ENCODE measurements at places on chromosomes 4 and X. TPM values are rescaled to one million over a fixed set of nuclear protein-coding genes. Genes with fewer than 3 reads are reported as not detected.

DNA sequence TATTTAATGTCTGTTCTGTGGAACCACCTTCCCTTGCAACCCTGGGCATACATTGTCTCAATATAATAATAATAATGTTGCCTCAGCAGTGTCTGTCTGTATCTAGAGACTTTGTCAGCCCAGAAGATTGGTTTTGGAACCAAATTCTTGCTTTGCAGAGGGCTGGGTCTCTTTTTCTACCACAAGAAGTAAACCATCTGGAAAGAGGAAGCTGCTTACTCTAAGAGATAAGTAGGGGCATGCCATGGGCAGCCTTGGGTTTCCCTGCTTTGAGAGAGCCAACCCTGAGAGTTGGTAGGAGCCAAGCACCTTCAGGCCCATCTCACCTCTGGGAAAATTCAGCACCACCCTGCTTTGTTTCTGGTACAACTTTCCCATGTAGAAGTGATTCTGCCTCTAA is 27.0 kb downstream of the TMEM31 start:
- H3K4me1 ChIP-seq: no peaks in the 10 kb centered on the region
- H3K27me3 ChIP-seq: peaks cover 8% of the 10 kb centered on the region
- no peak for DNase-seq
- H3K27ac ChIP-seq: no peak overlapping the region
- H3K4me3 ChIP-seq: no peak overlapping the region

Gene TEX11
- not detected for total RNA-seq

Gene PCYT1B
- total RNA-seq: 0.07 TPM

DNA sequence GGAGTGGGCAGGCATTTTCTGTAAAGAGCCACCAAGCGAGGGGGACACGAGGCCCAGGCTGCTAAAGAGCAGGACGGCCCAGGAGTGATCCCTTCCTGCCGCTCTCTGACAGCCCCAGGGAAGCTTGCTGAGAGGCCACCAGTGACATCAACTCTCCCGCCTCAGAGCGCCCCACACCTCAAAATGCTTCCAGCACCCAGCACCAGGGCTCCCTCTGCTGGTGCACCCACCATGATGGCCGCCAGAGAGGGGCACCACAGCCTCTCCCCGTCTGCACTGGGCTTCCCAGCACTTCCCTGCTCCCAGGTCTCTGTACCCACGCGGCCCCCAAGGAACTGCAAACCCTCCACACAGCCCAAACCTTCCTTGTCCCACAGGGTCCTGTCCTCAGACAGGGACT is 40.4 kb downstream of the GAK start:
- H3K4me3 ChIP-seq: no peak overlapping the region
- H3K27ac ChIP-seq: peak overlapping the region; percentile 80
- DNase-seq: no peak
- no peaks in the 10 kb centered on the region for H3K36me3 ChIP-seq
- no peaks in the 10 kb centered on the region for H3K27me3 ChIP-seq

Gene LRIT3
- total RNA-seq: 0.30 TPM

Gene UGT2A3
- not detected for total RNA-seq

DNA sequence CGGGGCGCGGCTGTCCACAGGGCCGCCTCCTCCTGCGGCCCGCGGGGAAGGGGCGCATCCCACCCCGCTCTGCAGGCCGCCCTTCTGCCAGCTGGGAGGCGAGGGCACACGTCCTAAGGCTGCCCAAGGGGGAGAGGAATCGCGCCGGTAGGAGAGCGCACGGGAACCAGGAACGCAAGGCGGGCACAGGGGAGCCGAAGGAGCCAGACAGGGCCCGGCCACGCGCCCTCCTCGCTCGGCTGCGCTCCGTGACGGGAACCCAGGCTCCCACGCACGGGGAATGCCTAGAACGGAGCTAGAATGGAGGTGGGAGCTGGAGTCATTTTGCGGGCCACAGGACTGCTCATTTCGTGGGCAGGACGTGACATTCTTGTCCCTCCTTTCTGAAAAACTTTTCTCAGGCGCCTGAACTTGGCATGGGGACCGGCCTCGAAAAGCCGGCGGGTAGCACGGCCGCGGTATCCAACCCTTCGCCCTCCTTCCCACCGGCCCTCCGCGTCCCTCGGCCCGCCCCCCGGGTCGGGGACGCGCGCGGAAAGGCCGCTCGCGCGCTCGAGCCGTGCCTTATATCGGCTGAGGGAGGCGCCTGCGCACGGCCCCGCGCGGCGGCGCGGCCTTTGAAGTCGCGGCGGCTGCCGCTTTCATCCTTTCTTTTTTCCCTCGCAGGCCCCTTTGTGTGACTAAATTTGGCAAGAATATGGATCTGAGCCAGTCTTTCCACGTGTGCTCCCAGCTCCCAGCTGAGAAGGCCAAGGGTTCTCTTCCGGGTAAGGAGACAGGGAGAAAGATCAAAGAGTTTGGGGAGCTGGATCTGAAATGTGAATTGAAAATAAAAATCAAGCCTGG is 4.2 kb upstream of the LEF1 start:
- peak overlapping the region; percentile 98 for H3K4me3 ChIP-seq
- DNase-seq: peak; percentile 60
- no peaks in the 10 kb centered on the region for H3K36me3 ChIP-seq
- H3K4me1 ChIP-seq: peaks cover 35% of the 10 kb centered on the region

- DNase-seq: no peak
- no peaks in the 10 kb centered on the region for H3K36me3 ChIP-seq
- no peaks in the 10 kb centered on the region for H3K27me3 ChIP-seq
Observed at GRCh38 chr4:178316211-178316610, 874.0 kb upstream of the AGA start.

DNA sequence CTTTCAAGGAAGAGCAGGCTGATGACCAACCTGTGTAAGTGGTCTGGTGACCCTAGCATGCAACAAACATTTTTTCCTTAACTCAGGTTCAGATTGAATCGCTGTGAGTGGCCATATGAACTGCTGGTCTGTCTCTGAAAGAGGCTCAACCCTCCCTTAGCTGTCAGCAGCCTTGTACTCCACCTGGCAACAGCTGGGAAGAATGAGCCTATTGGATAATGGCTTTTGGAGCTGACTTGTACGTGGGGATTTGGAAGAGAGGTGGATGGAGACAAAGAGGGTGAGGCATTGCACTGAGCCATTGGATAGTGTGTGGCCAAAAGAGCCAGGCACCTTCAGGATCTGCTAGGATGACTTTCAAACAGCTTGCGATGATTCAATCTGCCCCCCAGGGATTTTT is 35.7 kb upstream of the BMP15 start:
- no peak overlapping the region for H3K4me3 ChIP-seq
- H3K4me1 ChIP-seq: no peaks in the 10 kb centered on the region
- H3K27ac ChIP-seq: no peak overlapping the region
- no peaks in the 10 kb centered on the region for H3K36me3 ChIP-seq
- peaks cover 17% of the 10 kb centered on the region for H3K27me3 ChIP-seq

Gene TENM3
- total RNA-seq: not detected

DNA sequence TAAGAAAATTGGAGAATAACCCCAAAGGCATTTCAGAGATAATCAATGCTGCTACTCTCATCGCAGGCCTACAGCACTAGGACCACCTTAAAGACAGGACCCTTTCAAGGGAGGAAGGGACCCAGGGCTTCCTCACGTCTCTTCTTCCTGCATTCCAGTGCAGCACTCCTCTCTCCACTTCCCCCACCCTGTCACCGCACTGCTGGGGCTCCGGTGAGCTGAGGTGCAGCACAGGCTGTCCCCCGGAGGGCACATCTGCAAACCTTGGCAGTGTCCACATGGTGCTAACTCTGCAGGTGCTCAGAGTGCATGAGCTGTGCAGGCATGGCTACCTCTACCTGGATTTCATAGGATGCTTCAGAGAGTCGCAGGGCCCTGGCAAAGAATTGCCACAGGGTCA is 305.6 kb downstream of the DCHS2 start:
- H3K4me1 ChIP-seq: no peaks in the 10 kb centered on the region
- no peak overlapping the region for H3K4me3 ChIP-seq
- peaks cover 11% of the 10 kb centered on the region for H3K27me3 ChIP-seq
- H3K27ac ChIP-seq: no peak overlapping the region

DNA sequence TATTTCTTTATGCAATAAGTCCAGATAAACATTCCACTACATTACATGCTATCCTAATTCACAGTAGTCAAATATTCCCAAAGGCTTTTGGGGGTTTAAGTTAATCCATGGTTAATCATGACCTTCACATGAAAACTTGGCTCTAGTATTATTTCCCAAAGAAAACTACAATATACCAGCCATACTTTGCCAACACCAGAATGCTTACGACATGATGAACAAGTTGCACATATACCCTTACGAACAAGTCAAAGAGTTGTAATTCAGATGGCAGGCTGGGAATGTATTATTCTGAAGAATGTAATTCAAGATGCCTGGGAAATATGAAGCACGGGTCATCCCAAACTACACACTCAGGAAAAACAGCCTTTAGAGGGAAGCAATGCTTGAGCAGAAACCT is 499.6 kb downstream of the PPARGC1A start:
- H3K4me3 ChIP-seq: no peak overlapping the region
- no peaks in the 10 kb centered on the region for H3K4me1 ChIP-seq
- DNase-seq: no peak
- H3K27ac ChIP-seq: no peak overlapping the region
- H3K27me3 ChIP-seq: no peaks in the 10 kb centered on the region

Gene CCKAR
- total RNA-seq: not detected

- DNase-seq: no peak
- no peaks in the 10 kb centered on the region for H3K27me3 ChIP-seq
- no peaks in the 10 kb centered on the region for H3K4me1 ChIP-seq
- H3K36me3 ChIP-seq: no peaks in the 10 kb centered on the region
- no peak overlapping the region for H3K27ac ChIP-seq
Observed at GRCh38 chrX:143788265-143788664, 67.7 kb upstream of the SPANXN2 start.

GRCh38 chr4:187618701-187619281 is 376.8 kb upstream of the ZFP42 start:
- DNase-seq: no peak
- no peaks in the 10 kb centered on the region for H3K27me3 ChIP-seq
- H3K27ac ChIP-seq: no peak overlapping the region
- H3K36me3 ChIP-seq: no peaks in the 10 kb centered on the region
- no peak overlapping the region for H3K4me3 ChIP-seq

- peaks cover 4% of the 10 kb centered on the region for H3K36me3 ChIP-seq
- H3K4me1 ChIP-seq: peaks cover 5% of the 10 kb centered on the region
- no peak overlapping the region for H3K27ac ChIP-seq
- no peak for DNase-seq
- no peaks in the 10 kb centered on the region for H3K27me3 ChIP-seq
- H3K4me3 ChIP-seq: no peak overlapping the region
Observed at GRCh38 chrX:332496-332860, 13.9 kb upstream of the GTPBP6 start.

Gene CFP
- total RNA-seq: 17.7 TPM

DNA sequence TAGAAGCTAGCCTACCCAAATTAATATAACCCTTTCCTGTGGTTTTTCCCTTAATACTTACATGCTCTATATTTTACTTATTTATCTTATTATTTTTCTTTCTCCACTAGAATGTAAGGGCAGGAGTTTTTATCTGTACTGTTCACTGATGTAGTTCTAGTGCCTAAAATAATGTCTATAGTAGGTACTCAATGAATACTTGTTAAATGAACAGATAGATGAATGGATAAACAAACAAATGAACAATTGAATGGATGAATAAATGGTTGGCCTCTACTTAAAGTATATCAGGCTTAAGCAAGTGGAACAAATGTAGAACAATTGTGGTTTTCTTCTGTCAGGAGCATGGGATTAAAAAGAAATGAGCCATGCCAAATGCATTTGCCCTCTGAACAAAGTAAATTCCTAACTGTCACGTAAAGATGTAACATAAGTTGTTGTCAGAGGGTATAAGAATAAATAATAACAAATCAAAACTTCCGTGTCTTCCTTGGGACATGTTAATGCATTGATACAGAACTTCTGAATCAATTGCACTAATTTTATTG is 54.1 kb downstream of the SYTL5 start:
- H3K4me1 ChIP-seq: no peaks in the 10 kb centered on the region
- H3K27me3 ChIP-seq: no peaks in the 10 kb centered on the region
- no peak for DNase-seq
- no peak overlapping the region for H3K4me3 ChIP-seq
- H3K36me3 ChIP-seq: no peaks in the 10 kb centered on the region

- H3K4me3 ChIP-seq: no peak overlapping the region
- H3K27ac ChIP-seq: no peak overlapping the region
Observed at GRCh38 chr4:38235354-38235753, 275.2 kb downstream of the PTTG2 start.

DNA sequence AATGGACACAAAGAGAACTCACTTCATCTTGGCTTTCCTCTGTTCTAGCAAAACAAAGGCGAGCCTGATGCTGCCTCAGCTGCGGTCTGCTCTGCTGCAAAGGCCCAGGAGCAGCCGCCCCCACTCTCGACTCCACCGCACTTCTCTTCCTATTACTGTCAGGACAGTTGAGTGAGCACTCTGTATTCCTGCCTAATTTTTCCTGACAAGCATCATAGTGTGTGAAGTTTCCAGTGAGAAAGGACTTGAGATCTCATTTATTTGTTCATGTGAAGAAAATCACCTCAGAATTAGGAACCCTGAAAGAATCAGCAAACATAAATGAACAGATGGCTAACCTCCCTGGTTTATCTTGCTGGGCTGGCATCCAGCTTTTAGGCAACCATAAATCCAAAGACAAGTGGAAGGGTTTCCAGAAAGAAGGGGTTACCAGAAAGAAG is 15.6 kb downstream of the SCARB2 start:
- H3K36me3 ChIP-seq: peaks cover 5% of the 10 kb centered on the region
- peak overlapping the region; percentile 63 for H3K27ac ChIP-seq
- peaks cover 29% of the 10 kb centered on the region for H3K4me1 ChIP-seq
- H3K27me3 ChIP-seq: no peaks in the 10 kb centered on the region

Gene CTAG2
- not detected for total RNA-seq

Gene P2RY4
- not detected for total RNA-seq

- no peaks in the 10 kb centered on the region for H3K36me3 ChIP-seq
- no peak for DNase-seq
- H3K4me1 ChIP-seq: peaks cover 2% of the 10 kb centered on the region
- H3K27ac ChIP-seq: no peak overlapping the region
- no peak overlapping the region for H3K4me3 ChIP-seq
Observed at GRCh38 chr4:123776267-123776666, 379.7 kb downstream of the SPRY1 start.

GRCh38 chr4:90001023-90001422 is 106.4 kb downstream of the MMRN1 start:
- no peaks in the 10 kb centered on the region for H3K4me1 ChIP-seq
- H3K4me3 ChIP-seq: no peak overlapping the region
- H3K36me3 ChIP-seq: no peaks in the 10 kb centered on the region

GRCh38 chr4:48815483-48815882 is 15.4 kb upstream of the OCIAD1 start:
- peaks cover 29% of the 10 kb centered on the region for H3K27me3 ChIP-seq
- peaks cover 11% of the 10 kb centered on the region for H3K36me3 ChIP-seq
- peaks cover 4% of the 10 kb centered on the region for H3K4me1 ChIP-seq
- DNase-seq: no peak
- no peak overlapping the region for H3K27ac ChIP-seq

GRCh38 chr4:17236686-17237085 is 275.2 kb downstream of the QDPR start:
- DNase-seq: no peak
- no peaks in the 10 kb centered on the region for H3K36me3 ChIP-seq
- H3K4me1 ChIP-seq: no peaks in the 10 kb centered on the region
- H3K4me3 ChIP-seq: no peak overlapping the region
- no peak overlapping the region for H3K27ac ChIP-seq

GRCh38 chr4:102080184-102080583 is 265.1 kb downstream of the SLC39A8 start:
- no peak for DNase-seq
- H3K36me3 ChIP-seq: no peaks in the 10 kb centered on the region
- H3K4me3 ChIP-seq: no peak overlapping the region
- no peak overlapping the region for H3K27ac ChIP-seq

Gene SPIN2A
- 0.42 TPM for total RNA-seq

Gene VCX3B
- not detected for total RNA-seq

- H3K4me3 ChIP-seq: no peak overlapping the region
- H3K27me3 ChIP-seq: no peaks in the 10 kb centered on the region
- peaks cover 2% of the 10 kb centered on the region for H3K36me3 ChIP-seq
- DNase-seq: no peak
- H3K27ac ChIP-seq: no peak overlapping the region
Observed at GRCh38 chr4:151215295-151215694, 61.7 kb upstream of the PRSS48 start.

All from T-helper 17 cell (primary cell).